ENCODE measurements at places on chromosomes 13 and 19.
A peak's percentile ranks its signal among the peaks of the same experiment; 100 is the strongest.

GRCh38 chr13:110244071-110244830 lies 62.7 kb downstream of the COL4A1 start:
- DNase-seq, result no peak

DNA sequence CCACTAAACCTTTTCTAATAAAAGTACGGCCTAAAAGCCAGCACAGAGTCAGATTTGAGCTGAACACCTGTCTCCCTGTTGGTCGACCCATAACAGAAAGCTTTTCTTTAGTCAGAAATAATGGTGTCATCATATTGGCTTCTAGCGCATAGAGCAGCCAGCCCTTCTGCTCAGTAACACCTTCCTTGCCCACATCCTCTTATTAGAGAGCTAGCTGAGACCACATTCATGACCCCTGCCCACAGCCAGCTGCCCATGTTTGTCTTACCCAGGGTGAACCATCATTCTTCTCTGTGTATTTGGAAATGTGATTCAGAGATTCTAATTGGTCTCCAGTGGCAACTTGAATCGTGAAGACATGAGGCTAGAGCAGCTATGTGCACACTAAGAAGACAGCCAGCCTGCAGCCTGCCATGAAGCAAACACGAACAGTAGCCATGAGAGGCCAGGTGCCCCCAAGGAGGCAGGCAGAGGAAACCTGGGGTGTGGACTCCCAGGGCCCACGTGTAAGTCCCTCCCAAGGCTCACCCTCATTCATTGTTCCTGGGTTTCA lies 82.3 kb upstream of the PDCD5 start:
- DNase-seq, result peak; percentile 4

DNA sequence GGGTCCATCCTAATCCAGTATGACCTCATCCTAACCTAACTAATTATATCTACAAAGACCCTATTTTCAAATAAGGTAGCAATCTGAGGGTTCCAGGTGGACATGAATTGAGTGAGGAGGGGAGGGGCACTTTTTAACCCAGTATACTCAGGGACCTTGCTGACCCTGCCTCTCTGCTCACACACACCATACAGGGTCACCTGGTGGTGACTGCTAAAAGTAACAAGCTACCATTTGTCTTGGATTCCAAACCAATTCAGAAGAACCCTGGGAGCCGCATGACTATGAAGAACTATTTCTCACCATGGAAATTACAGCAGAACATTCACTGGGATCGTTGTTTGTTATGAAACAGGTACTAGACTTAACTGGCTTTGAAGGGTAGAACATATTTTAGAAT lies 151.9 kb downstream of the LACC1 start:
- DNase-seq, result no peak

DNA sequence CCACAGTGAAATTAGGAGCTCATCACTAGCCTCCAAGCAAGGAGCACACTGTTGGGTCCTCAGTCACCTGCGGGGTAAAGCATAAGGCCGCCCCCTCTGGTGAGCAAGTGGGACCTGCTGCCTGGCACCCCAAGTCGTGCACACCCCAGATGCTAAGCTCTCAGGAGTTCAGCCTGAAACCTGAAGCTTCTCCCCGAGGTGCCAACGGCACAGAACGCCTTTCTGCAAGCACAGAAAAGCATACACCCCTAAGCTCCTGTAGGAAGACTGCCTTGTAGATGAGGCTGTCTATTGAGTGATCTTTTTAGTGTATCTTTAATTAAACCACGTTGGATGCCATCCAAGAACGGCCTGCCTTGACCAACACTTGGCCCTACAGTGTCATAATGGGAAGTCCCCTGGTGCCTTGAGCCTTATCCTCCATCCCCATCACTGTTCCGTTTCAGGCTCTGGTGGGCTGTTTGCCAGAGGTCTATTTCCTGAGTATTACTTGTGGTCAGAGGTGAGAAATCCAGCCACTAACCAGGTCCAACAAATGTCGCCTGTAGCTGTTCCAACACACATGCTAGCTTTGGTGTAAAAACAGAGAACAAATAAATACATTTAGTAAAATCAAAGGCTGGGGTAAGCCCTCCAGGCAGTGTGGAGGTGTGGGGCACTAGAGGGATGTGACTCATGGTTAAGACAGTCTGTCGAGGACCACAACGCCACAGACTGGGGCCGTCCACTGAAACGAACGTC lies 44.8 kb downstream of the C13orf42 start:
- DNase-seq, result no peak

- no peak for DNase-seq
Observed at GRCh38 chr13:29284726-29285125, 310.8 kb downstream of the SLC7A1 start.

DNA sequence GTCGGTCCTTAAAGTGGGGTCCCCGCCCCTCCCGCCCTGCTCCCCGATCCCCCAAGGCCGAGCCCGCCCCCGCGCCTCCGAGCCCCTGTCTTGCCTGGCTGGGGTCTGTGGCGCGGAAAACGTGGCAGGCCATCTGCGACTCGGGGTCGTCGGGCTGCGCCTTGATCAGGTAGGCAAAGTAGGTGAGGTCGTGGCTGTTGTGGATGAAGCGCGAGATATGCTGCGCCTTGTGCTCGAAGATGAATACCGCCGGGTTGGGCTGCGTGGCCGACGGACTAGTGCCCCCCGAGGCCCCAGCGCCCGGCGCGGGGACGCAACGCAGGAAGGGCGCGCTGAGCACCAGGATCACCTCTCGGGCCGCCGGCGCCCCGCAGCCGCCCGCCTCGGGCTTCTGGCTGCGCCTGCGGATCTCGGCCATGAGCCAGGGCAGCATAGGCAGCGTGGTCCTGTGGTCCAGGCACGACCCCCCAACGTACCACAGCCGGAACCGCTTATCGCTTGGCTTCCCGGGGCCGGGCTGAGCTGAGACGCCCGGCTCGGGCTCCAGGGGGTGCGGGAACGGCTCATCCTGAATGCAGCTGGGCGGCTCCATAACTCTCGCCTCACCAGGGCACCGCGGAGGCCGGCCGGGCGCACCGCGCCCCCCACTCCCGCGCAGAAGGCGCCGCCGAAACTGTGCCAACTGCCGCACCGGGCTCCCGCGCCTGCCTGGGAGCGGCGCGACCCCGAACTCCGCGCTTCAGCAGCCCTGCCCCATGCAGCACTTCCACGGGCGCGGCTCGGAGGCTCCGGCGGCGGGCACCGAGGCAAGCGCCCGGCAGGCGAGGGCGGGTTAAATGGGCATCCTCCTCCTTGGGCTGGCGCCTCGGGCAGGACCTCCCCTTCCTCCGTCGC lies 546 bp downstream of the TBC1D4 start:
- DNase-seq, result no peak

- DNase-seq, result no peak
Observed at GRCh38 chr13:83223546-83223945, 658.7 kb downstream of the SLITRK1 start.

DNA sequence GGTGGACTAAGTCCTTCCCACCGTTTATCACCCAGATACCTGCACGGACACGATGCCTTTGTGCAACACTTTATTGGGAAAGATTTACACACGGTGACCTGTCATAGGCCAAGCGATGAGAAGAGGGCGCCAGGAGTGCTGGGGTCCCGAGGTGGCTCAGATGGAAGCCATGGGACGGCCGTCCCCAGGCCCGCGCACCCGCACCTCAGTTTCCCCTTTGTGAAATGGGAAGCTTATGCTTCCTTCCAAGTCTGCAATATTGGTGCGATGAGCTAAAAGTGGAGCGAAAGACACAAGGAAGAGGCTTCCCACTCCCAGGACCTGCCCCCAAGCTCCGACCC lies 369 bp upstream of the TMC4 start:
- DNase-seq, result no peak

DNA sequence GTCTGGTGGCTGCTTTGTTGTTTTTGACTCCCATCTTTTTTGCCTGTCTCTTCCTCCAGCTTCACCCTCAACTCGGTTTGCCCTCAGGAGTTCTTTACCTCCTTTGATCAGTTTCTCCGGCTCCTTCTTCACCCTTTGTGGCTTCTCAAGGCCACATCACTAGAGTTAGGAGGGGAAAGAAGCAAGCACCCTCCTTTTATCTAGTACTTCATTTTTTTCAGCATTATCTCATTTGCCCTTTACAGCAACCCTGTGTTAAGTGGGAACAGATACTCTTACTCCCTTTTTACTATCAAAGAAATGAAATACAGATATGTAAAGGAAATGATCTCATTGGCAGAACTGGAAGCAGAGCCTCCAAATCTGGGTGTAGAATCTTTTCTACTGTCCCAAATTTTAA lies 26.9 kb downstream of the RAP2A start:
- DNase-seq, result no peak

GRCh38 chr13:31538067-31539042 lies 201.0 kb upstream of the RXFP2 start:
- DNase-seq, result no peak

Data from stimulated activated CD8-positive, alpha-beta memory T cell treated with anti-CD3 and anti-CD28 coated beads, Interleukin-4, amount 100 ng/mL, for 4 hours (primary cell).